NCI-H187 treated with DMSO at 0.1 percent for 48 hours (cell line): ENCODE measurements at places on chromosomes 3 and 15.

GRCh38 chr15:25712192-25712960, 150.8 kb downstream of the ATP10A start:
- DNase-seq, result no peak

DNA sequence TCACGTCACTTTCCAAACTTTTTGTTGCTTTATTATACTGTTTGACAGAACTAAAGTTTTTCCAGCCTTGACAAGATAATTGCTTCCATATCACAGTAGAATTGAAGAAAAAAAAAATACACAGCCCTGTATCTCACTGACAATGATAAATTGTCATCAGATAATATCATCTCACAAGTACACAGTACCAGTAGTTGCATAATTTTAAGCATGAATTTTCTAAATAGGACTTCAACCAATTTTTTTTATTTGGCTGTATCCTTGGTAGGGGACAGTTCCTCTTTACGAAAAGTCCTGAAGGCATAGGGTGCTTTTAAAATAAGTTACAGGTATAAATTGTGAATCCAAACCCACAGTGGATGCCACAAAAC, 230.7 kb downstream of the ATP8B4 start:
- no peak for DNase-seq

- DNase-seq, result no peak
Observed at GRCh38 chr3:114551770-114552526, 258.1 kb downstream of the TIGIT start.

GRCh38 chr3:158103887-158104327, 2.3 kb downstream of the SHOX2 start:
- no peak for DNase-seq

DNA sequence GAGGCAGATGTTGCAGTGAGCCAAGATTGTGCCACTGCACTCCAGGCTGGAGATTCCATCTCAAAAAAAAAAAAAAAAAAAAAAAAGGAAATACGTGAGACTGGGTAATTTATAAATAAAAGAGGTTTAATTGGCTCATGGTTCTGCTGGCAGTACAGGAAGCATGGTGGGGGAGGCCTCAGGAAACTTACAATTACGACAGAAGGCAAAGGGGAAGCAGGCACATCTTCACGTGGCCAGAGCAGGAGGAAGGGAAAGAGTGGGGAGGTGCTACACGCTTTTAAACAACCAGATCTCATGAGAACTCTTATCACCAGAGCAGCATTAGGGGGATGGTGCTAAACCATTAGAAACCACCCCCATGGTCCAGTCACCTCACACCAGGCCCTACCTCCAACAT, 138.2 kb upstream of the IL12A start:
- no peak for DNase-seq

DNA sequence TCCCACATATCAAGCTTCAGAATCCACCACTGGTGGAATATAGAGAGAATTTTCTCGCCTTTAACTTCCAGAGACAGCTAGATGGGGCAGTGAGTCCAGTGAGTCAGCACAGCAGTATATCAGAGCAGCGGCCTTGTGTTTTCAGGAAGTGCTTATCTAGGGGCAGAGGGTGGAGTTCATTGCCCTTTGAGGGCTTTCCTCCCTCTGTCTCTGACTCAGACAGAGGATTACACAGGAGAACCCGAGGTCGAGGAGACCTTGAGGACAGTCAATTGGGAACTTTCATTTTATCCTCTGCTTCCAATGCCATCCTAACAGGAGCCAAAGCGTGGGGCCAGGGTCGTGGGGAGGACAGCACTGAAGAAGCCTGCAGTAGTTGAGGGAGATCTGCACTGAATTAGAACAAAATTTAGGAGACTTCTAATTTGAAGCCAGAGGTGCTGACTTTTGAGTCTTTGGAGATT, 109.6 kb upstream of the UMPS start:
- DNase-seq, result no peak

GRCh38 chr3:38468765-38469164, 15.1 kb downstream of the ACVR2B start:
- no peak for DNase-seq

GRCh38 chr15:97087006-97087741, 756.7 kb downstream of the NR2F2 start:
- DNase-seq, result no peak

DNA sequence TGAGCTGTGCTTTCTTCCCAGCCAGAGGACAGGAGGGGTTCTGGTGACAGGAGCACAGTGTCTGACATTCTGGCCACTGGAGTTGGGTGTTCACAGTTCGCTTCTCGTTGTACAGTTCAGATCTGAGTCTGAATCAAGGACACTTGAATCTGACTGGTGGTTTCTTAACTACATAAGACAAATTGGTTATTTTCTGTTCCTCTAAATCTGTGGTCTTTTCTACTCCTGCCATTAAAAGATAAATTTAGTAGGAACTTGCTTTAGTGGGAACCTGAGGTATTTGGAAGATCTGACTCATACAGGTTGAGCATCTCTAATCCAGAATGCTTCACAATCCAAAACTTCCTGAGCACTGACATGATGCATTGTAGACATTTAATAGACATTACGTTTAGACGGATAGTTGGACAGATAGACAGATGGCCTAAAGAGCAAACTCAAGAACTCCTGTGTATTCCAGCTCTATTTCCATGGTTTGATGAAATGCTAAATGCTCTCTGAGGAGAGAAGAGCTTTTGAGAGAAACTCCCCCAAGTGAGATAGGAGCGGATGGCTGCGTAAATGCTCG, 71.0 kb downstream of the CCK start:
- no peak for DNase-seq

DNA sequence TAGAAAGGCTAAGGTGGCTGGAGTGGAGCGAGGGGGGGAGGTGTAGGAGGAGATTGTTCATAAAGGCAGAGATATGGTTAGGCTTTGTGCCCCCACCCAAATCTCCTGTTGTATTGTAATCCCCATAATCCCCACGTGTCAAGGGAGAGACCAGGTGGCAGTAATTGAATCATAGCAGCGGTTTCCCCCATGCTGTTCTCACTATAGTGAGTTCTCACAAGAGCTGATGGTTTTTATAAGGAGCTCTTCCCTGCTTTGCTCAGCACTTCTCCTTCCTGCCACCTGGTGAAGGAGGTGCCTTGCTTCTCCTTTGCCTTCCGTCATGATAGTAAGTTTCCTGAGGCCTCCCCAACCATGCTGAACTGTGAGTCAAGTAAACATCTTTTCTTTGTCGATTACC, 64.7 kb upstream of the CFAP161 start:
- DNase-seq, result no peak

DNA sequence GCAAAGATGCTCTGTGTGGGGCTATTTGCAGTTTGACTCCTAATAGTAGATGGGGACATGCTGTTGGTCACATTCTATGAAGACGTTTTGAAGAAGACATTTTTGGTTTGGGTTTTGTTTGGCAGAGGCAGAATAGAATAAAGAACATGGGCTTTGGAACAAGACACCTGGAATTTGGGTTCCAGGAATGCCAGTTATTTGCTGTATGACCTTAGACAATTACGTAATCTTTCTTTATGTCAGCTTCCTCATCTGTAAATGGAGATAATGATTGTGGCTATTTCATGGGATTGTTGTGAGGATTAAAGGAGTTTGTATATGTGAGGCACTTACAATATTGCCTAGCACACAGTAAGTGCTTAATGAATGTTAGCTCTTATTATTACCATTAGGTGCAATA, 91.6 kb downstream of the MESD start:
- DNase-seq, result no peak

GRCh38 chr3:52518723-52519444, 14.8 kb downstream of the NT5DC2 start:
- no peak for DNase-seq

DNA sequence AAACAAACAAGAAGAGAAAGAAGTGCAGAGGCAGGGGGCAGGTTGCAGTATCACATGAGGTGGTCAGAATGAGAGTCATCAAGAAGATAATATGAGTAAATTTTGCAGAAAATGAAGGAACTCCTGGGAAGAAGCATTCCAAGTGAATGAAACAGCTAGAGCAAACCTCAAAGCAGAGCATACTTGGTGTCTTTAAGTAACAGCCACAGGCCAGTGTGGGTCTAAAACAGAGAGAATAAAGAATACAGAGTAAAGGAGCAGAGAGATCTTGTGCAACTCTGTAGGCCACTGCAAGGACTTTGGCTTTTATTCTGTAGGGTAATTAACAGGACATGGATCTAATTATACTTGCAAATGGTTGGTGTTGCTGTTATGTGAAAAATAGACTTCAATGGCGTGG, 81.3 kb downstream of the STAC start:
- DNase-seq, result no peak

DNA sequence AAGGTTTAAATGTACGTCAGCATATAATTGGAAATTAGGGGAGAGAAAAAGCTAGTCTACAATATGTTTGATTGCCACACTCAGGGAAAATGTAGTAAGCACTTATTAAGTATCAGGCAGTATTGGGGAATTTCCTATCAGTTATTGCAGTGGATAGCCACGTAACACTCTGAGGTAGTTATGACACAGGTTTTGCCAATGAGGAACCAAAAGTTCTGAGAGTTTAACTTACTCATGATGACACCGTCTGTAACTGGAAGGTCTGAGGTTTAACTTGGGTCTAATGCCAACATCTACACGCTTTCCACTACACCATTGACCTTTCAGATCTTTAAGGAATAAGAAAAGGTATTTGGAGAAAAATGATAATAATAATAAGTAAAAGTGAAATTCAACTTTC, 89.5 kb downstream of the ZMAT3 start:
- DNase-seq, result no peak

DNA sequence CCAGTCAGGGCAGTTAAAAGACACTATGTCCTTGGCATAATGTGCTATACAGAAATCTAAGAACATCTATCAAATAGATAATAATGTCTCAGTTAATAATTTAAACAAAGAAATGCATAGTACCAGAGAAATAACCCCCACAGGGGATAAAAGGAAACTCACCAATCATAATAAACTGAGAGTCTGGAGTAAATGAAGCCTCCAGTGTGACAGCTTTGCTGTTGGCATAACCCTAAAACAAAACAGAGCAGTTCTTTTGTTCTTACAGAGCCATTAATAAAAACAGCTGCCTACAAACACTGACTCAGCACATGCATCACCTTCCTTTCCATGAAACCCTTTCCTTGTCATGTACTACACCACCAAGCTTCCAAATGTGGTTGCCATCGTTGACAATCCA, 13.5 kb downstream of the PPM1M start:
- DNase-seq, result no peak

DNA sequence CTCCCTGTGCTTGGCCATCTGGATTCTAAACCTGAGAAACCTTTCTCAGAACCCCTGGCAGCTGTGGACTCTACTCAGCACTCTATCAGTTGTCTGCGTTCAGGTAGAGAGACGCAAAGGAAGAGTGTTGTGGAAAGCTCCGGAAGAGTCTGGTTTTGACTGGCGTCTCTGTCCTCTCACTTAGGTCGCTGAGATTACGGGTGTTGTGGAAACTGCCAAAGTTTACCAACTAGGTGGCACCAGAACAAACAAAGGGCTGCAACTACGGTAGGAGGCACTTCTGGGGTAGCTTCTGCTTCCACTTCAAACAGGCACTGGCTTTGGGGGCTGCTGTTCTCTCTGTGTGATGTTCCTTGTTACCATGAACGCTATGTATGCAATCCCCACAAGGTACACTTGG, 19.2 kb upstream of the ITPKA start:
- no peak for DNase-seq

DNA sequence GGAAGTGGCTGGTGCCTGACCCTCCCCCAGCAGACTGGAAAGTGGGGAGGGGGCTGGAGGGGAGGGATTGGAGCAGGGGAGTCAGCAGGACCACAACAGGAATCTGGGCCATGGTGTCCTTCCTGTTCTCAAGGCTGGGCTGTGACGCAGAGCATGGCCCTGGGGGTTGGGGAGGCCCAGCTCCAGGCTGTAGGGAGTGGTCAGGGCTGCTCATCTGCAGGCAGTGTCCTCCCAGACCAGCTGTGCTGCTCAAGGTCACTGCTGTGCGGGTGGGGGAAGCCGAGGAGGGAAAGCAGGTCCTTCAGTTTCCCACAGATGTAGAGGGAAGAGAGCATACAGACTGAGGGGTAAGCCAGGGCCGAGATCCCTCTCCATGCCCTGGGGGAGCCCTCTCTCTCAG, 40.7 kb downstream of the CYP11A1 start:
- no peak for DNase-seq

GRCh38 chr15:66323312-66323928, 30.1 kb downstream of the DIS3L start:
- DNase-seq, result no peak

DNA sequence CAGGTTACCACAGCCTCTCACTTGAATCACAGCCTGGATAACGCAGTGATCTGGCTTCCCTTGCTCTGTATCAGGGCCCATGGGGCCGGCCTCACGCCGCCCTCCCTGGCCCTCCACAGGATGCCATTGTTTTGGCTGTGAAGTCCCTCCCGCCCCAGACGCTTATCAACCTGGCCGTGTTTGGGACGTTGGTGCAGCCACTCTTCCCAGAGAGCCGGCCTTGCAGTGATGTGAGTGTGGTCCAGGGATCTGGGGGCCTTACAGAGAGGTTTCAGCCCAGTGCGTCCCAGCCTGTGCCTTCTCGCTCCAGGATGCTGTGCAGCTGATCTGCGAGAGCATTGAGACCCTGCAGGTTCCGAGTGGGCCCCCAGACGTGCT, 6.6 kb downstream of the VWA5B2 start:
- no peak for DNase-seq

- DNase-seq, result no peak
Observed at GRCh38 chr3:111301238-111301798, 229.7 kb downstream of the NECTIN3 start.

DNA sequence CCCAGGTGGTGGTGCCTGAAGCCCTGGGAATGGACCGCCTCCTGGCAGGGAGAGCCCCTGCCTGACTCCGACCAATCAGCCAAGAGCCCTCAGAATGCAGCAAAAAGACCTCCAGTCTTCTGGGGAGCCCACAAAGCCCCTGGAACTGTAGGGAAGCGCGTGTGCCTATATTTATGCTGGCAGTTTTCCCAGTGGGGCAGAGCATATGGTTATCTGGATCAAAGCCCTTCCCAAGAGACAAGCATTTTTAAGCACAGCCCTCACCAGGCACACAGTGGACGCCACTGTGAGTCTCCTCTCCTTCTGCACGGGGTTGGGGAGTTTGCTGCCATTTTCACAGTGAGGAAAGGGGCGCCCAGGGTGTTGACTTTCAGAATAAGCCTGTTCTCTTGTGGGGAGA, 80.9 kb upstream of the RPL32 start:
- DNase-seq, result no peak

DNA sequence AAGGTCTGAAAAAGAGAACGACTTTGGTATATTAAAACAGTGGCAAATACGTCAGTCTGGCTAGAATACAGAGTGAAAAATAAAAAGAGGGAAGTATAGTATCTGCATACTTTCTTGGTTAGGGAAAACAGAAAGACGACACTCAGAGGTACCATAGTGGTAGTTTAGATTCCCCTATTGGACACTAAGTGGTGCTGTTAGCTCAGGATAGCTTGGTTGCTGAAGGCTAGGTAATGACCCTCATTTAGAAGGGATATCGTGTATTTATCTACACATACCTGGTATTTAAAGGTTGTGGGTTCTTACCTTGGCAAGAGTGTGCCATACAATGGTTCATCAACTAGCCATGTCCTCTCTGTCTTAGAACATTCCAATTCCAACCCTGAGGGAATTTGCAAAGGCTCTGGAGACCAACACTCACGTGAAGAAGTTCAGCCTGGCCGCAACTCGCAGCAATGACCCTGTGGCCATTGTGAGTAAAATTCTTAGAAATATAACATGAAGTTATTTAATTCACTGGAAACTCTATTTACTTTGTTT, 31.0 kb downstream of the TMOD2 start:
- no peak for DNase-seq

- DNase-seq, result no peak
Observed at GRCh38 chr3:29637068-29637467, 356.2 kb downstream of the RBMS3 start.

- no peak for DNase-seq
Observed at GRCh38 chr15:82177291-82178010, 85.1 kb downstream of the EFL1 start.
